ENCODE measurements at places on chromosomes 4 and X. TPM values are rescaled to one million over a fixed set of nuclear protein-coding genes. Genes with fewer than 3 reads are reported as not detected.
A peak's percentile ranks its signal among the peaks of the same experiment; 100 is the strongest.

The HAND2 gene
- not detected for total RNA-seq

The SSX4B gene
- not detected for total RNA-seq

The MAGEA11 gene
- not detected for total RNA-seq

DNA sequence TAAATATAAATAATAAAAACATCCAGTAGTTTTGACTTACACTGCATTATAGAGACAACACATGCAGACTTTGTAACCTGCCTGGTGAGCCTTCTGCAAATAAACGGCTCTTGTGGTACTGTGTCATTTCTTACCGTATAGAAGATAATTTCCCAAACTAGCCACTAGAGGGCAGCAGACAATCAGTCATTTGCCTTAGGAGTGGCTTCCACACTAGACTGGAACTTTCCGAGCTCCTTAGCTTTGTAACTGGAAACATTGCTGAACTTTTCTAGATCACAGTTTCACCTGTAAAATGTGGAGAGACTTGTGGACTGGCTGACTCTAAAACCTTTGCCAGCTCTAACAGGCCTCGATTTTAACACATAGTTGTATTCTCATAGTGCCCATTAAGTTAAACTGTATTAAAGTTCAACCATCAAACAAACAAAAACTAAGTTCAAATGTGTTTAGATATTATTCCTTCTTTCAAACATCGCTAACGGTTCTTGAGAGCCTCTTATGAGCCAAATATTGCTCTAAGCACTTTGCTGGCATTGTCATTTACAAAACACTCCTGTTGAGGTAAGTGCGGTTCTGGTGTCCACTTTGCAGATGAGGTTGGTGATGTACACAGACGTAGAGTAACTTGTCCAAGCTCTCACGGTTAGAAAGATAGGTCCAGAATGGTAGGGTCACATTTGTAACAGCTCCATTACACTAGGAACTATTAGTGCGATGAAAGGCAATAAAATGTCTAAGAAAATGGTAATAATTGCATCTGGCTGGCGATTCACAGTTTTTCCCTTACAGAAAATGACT lies 345.5 kb downstream of the ANK2 start:
- DNase-seq, result peak; percentile 42

DNA sequence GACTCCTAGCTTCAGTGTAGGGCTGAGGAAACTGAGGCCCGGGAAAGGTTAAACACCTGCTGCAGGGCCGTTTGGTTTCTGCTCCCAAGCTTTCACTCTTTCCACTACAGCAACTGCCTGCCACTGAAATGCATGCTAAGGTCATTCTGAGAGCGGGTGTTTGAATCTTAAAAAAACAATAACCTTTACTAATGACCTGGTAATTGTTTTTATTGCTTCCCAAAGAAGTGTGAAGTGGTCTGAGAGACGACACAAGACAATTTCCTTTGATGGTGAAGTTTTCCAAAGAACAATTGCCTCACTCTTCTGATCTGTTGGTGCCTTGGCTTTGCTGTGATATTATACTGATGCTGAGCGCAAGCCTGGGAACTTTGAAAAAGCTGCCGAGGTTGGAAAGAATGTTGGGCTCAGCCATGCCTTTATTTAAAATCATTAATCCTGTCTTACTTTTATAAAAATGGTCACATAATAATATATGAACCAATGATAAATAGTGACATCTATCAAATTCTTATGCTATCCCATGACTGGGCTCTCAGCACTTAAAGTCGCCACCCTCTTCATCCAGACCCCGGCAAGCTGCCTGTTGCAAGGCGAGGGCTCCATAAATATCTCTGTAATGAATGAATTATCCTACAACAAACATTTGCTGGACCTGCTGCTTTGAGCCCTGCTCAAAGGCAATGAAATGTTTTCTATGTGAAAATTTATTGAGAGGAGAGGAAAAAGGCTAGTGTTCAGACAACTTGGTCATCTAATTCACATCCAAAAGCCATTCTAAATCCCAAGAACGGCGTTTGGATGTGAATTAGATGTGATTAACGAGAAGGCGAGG lies 67.8 kb upstream of the SOD3 start:
- no peak for DNase-seq

DNA sequence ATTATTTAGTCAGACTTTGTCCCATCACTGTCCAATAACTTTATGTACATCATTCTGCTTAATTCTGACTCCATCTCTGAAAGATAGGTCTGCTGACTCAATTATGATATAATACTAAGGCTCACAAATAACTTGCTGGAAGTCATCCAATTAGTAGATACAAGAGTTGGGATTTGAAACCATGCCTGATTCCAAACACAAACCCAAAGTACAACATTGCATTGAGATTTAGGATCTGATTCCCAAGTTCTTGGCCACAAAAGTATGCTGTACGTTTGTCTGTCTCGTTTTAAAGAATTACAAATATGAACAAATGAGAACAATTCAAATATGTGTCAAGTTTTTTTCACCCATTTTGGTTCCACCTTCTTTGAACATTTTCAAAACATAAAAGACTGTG lies 108.8 kb downstream of the AMELX start:
- DNase-seq, result no peak

GRCh38 chrX:4830880-4831557 lies 1117.6 kb upstream of the PRKX start:
- no peak for DNase-seq

GRCh38 chr4:16858275-16858752 lies 40.1 kb downstream of the LDB2 start:
- no peak for DNase-seq
